ENCODE measurements at places on chromosomes 7 and 10.

DNA sequence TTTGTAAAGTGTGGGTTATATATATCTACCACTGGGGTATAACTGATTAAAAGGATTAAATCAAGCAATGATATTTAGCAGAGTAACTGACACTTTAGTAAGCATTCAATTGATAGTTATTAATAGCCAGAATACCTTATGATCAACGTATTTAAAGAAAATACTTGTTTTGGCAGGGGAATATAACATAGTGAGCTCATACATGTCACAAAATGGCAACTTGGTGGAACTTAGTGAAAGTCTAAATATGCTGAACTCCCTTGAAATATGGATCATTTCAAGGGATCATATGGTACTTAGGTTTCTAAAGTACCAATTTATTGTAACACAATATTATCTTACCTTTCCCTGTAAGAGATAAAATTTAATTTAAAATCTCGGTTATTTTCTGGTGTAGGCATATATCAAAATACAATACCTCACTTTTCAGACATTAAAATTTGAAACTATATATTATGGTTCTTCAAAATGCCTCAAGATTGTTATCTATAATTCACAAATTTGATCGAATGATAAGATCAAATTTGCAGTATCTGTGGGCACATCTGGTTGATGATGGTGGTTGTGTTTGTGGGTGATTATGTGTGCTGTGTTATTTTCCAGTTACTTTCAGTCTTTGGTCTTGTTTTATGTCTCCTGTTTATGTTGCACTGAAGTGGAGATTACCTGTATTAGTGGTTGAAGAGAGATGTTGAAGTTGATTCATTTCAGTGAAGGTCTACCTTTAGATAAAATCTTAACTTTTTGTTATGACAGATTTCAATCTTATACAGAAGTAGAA is 5.2 kb downstream of the ARL4A start:
- no peak for DNase-seq

GRCh38 chr10:116007256-116007891 is 265.6 kb downstream of the GFRA1 start:
- DNase-seq: no peak

- DNase-seq: no peak
Measured at GRCh38 chr10:91613411-91614187, 19.3 kb downstream of the PPP1R3C start.

- no peak for DNase-seq
Measured at GRCh38 chr10:71708301-71708703, 11.3 kb downstream of the C10orf105 start.

- no peak for DNase-seq
Measured at GRCh38 chr10:80319318-80319717, 29.9 kb upstream of the MAT1A start.

- no peak for DNase-seq
Measured at GRCh38 chr10:8050556-8051108, 3.9 kb upstream of the GATA3 start.

DNA sequence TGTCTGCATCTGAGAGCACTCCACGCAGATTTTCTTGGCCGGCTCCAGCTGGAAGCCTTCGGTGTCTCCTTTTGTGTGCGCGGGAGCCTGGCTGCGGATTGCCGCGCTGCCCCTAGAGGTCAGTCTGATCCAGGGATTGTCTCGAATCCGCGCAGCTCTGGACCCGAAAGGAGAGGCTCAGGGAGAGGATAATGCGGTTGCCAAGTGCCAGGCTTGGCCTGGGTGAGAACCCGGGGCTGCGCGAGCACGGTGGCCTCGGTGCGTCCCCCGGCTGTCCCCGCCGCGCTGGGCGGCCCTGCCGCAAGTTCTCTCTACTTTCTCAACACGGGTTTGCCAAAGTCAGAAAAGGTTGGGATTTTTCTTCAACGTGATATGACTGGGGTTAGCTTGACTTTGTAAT is 140.9 kb downstream of the ADCYAP1R1 start:
- DNase-seq: peak; percentile 54

DNA sequence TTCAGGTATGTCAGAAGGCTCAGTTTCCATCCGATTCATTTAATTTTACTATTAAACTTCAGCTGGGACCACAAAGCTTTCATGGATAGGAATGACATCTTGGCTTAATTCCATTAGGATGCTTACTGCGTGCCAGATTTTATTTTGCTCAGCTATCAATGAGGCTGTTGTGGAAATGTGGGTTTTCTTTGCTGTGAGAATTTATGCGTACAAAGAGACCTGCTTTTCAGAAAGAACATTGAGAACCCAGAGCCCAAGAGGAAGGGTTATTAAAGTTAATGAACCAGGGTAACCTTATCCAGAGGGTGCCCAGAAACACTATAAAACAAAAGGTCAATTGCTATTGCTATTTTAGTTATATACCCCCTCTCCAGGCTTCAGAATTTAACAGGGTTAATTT is 98.3 kb downstream of the MKLN1 start:
- DNase-seq: no peak

DNA sequence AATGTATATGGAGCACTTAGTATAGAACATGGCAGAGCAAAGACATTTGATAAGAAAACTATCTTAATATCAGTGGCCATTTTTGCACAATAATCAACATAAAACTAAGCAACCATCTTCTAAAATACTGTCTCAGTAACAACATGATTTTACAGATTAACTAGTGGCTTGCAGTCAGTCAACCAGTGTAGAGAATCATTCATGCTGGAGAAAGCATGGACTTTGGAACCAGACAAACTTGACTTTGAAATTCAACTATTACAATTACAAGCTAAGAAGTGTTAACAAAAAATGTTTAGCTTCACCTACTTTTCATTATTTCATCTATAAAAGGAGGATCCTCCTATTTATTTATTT is 27.7 kb downstream of the CUBN start:
- DNase-seq: no peak
